Activated B cell treated with CpG ODN at 0.5 μM for 24 hours (primary cell): ENCODE measurements at places on chromosomes 1 and 21.
A peak's percentile ranks its signal among the peaks of the same experiment; 100 is the strongest.

DNA sequence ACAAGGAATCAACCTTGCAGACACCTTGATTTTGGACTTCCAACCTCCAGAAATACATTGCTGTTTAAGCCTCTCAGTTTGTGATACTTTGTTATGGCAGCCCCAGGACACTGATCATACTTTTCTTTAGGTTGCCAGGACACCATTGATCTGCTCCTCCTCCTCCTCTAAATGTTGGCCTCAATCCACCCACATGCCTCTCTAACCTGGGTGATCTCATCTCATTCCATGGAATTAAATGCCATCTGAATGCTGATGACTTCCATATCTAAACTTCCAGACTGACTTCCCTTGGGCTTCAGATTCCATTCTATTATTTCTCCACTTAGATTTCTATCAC is 7.4 kb upstream of the PPP1R15B start:
- H3K4me3 ChIP-seq = no peak overlapping the region
- H3K4me1 ChIP-seq = peaks cover 56% of the 10 kb centered on the region
- no peak for DNase-seq
- H3K36me3 ChIP-seq = peaks cover 27% of the 10 kb centered on the region
- peak overlapping the region; percentile 84 for H3K27ac ChIP-seq
- H3K27me3 ChIP-seq = no peaks in the 10 kb centered on the region

DNA sequence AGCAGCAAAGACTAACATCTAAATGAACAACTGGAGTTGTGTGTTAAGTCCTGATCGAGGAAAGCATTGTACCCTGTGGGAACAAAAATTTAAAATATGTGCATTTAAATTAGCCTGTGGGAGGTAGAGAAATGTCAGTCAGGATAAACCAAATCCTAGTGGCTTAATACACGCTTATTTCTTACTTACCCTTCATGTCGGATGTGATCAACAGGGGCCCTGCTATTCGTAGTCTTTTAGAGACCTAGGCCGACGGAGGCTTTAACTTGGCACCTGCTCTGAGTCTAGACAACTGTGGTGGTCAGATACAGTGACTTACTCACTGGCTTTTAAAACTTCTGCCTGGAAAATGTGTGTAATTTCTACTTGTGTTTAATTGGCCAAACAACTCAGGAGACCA is 10.2 kb downstream of the GSTM3 start:
- no peaks in the 10 kb centered on the region for H3K36me3 ChIP-seq
- H3K27me3 ChIP-seq = peaks cover 6% of the 10 kb centered on the region
- DNase-seq = no peak
- no peaks in the 10 kb centered on the region for H3K4me1 ChIP-seq
- no peak overlapping the region for H3K27ac ChIP-seq

- no peak overlapping the region for H3K27ac ChIP-seq
- DNase-seq = no peak
- H3K27me3 ChIP-seq = no peaks in the 10 kb centered on the region
- no peaks in the 10 kb centered on the region for H3K36me3 ChIP-seq
- no peaks in the 10 kb centered on the region for H3K4me1 ChIP-seq
Measured at GRCh38 chr1:82400521-82400920, 599.8 kb downstream of the ADGRL2 start.

DNA sequence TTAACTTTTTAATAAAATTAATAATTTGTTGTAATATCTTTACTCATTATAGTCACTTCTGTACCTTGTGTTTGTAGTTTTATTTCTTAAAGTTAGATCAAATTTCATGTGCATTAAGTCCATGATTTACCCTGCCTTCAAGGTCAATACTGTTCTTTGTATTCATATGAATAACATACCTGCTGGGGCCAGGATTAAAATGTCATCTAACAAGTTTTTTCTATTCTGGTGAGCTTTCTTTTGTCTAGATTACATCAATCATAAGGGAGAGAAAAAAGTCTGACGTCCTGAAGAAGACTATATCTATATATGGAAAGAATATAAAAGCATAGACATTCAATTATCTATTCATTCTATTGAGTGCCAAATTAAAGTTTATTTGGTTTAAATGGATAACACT is 232.6 kb downstream of the COL11A1 start:
- H3K27me3 ChIP-seq = no peaks in the 10 kb centered on the region
- H3K27ac ChIP-seq = no peak overlapping the region
- no peak overlapping the region for H3K4me3 ChIP-seq
- H3K36me3 ChIP-seq = no peaks in the 10 kb centered on the region
- DNase-seq = no peak

- H3K27me3 ChIP-seq = no peaks in the 10 kb centered on the region
- peak overlapping the region; percentile 12 for H3K4me3 ChIP-seq
- peaks cover 52% of the 10 kb centered on the region for H3K4me1 ChIP-seq
- H3K27ac ChIP-seq = peak overlapping the region; percentile 10
Measured at GRCh38 chr1:101136739-101137138, 100.1 kb upstream of the S1PR1 start.
